ENCODE measurements at places on chromosomes 3 and 15.

DNA sequence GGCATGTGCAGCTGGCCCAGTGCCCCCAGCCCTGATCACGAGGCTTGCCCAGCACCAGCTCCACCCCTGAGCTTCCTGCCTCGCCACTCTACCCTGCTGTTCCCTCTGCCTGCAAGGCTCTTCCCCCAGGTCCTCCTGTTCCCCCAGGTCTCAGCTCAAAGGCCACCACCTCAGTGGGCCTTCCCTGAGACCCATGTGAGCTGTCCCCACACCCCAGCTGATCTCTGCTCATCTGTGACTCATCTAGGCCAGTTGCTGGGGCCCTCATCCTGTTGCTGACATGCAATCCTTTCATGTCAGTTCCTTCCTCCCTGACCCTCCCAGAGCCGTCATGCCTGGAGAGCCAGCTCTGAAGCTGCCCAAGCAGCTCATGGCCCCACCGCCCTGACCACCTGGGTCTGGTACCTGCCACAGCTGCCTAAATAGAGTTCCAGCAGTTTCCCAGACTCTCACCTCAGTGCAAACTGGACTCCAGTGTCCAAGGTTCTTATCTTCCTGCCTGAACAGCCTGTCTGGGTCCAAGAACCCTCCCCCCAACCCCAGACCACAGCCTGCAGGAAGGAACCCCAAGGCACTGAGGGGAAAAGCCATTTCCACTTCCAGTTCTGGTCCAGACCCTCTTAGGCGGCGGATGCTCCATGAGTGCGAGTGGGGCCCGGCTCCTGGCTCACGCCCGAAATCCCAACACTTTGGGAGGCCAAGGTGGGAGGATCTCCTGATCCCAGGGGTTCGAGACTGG is 116.6 kb upstream of the IQSEC1 start:
- peak; percentile 53 for DNase-seq

GRCh38 chr3:34851137-34851536 is 788.2 kb upstream of the ARPP21 start:
- no peak for DNase-seq

DNA sequence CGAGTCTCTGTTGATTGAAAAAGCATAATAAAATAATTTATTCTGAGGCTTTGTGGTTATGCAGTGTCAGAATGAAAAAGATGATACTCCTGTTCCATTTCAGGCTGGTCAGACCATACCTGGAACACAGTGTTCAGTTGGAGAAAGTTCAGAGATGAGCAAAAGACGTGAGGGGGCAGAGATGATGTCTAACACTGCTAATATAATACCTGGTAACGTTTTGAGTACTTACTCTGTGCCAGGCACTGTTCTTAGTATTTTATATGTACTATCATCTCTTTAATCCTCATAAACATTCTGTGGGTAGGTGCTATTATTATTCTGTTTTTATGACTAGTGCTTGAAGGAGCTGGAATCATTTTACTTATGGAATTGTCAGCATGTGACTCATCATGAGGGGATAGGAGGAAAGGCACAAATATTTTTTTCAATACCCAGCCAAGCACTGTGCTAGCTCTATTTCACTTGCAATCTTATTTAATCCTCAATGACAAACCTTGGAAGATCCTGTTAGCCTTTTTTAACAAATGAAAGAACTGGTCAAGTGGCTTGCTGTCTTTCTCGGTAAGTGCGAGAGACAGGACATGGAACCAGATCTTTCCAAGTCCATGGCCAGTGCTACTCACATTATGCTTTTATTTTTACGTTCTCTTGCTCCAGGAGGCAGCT is 31.8 kb downstream of the IQGAP1 start:
- peak; percentile 65 for DNase-seq

- no peak for DNase-seq
Observed at GRCh38 chr3:139505829-139506386, 29.6 kb upstream of the RBP2 start.

DNA sequence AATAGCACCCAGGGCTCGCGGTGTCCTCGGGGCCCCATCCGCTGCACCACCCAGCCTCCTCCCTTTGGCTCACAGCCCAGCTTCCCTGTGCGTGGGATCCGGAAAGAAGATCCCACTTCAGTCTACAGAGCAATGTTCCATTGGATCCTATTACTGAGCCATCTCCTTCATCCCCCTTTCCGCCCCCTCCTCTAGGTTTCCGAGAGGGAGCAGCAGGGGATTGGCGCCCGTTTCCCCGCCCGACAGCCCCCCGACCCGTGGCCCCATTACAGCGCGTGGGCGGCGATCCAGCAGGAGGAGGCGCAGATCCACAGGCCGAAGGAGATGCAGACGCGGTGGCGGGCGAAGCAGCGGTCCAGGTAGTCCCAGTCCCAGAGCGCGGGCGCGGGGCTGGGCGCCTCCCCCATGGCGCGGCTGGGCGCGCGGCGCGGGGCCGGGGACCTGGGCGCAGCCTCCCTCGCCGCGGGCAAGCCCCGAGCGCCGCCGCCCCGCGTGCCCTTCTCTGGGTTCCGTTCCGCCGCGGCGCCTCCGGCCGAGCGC is 340 bp downstream of the TMEM44 start:
- no peak for DNase-seq

DNA sequence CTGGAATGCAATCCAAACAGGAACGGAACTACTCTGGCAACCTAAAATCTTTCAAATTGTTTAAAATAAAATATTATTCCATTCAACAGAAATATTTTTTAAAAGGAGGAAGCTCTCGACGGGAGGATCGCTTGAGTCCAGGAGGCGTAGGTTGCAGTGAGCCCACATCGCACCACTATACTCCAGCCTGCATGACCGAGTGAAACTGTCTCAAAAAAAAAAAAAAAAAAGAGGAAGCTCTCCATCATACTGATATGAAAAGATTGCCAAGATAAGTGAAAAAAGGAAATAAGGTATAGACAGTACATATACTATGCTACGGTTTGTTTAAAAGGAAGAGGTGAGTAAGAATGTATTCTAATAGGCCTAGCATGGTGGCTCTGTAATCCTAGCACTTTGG is 3.6 kb downstream of the RAD18 start:
- no peak for DNase-seq

GRCh38 chr3:2910997-2911396 is 199.2 kb downstream of the IL5RA start:
- no peak for DNase-seq

- no peak for DNase-seq
Observed at GRCh38 chr15:74402337-74402841, 31.4 kb downstream of the SEMA7A start.

DNA sequence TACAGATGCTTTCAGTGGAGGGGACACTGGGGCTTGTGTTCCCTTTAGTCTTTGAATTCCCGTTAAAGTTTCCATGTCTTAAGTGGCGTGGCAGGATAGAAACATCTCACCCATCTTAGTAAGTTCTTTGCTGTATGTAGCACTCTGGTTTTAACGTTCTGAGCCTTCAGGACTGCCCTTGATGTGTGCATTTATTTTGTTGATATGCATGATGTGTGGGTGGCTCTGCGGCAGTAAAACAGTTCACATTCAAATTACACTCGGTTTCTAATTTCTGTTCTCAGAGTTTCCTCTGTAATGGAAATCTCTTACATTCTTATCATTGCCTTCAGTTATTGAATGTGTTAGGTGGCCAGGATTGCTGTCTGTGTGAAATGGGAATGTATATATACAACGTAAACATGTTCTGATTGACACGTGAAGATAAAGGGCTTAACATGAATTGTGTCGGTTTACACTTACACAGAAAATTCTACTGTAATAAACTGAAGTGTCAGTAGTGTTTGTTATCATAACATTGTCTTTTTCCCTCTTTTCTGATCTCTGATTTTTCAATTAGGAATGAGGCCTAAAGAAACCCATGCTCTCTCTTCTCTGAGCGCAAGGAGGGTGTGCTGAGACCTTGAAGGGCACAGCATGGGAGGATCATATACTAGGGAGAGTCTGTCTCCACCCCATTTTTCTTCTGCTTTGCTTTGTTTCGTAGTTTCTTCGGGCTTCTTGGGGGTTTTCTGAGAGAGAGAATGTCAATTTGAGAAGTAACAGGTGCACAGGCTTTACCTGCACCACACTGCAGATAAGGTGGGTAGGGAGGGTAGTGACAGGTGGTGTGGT is 51.5 kb downstream of the IGF1R start:
- DNase-seq, result no peak

- no peak for DNase-seq
Observed at GRCh38 chr3:160150525-160150924, 74.7 kb upstream of the C3orf80 start.

- no peak for DNase-seq
Observed at GRCh38 chr3:149604125-149604875, 53.5 kb downstream of the WWTR1 start.

DNA sequence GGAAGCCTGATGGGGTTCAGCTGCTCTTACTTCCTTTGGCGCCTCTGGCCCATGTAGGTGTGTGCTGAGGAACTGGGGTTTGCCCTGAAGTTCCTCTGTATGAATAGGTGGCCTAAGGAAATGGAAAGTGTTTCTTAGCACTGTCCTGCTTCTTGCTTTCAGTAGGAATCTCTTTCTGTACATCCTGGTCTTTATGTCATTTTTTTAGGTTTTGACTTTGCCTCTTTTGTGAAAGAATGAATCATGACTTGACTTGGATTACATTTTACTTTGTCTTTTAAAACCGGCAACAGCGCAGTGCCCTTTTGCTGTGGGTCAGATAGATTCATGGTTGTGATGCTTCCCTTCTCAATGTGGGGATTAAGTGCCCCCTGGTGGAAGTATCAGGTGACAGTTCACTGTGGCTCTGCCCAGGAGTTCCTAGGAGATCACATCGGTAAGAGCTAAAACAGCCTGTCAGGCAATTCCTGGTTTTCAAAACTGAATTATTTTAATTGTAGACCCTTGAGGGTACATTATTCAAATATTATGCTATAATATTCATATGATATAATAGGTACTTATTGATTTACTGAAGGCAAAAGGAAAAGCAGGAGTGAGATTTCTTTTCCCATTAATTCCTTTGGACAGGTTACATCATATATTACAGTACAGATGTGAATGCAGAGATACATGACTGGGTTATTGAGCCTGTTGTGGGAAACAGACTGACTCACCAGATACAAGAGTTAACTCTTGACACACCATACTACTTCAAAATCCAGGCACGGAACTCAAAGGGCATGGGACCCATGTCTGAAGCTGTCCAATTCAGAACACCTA is 95.4 kb downstream of the HCN4 start:
- DNase-seq, result no peak

GRCh38 chr15:100947760-100948429 is 28.7 kb downstream of the LRRK1 start:
- DNase-seq, result no peak

- DNase-seq, result no peak
Observed at GRCh38 chr3:48432411-48433371, 2.8 kb upstream of the PLXNB1 start.

GRCh38 chr15:72065801-72066200 is 52.1 kb downstream of the MYO9A start:
- DNase-seq, result no peak

GRCh38 chr3:16289144-16289889 is 24.3 kb downstream of the OXNAD1 start:
- no peak for DNase-seq

DNA sequence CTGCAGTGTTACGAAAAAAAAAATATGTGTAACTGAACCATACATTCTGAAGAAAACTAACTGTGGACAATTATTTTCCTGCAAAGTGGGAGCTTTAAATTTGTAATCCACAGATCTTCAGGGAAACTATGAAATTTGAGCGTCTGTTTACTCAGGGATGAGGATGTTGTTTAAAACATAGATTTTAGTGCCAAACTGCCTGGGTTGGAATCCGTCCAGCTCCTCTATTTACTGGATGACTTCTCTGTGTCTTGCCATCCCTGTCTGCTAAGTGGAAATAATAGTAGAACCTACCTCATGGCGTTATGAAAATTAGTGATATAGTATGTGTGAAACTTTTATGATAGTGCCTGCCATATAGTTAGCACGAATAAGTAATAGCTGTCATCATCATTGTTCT is 666.5 kb downstream of the SQOR start:
- DNase-seq, result no peak

DNA sequence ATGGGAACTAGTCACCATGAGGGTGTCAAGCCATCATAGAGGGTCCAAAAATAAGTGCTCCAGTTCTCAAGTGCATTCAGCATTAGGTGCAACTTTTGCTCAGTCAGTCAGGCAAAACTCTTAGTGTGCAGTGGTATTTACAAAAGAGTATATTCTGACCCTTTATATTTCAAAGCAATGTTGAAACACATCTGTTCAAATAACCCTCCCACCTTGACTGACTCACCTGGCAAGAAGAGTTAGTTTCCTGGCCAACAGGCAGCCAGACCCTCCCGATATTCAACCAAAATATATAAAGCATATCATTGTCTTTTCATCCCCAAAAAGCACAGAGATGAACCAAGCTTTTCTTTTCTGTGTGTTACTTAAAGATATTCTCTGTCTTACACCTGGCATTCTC is 7.6 kb upstream of the COL8A1 start:
- no peak for DNase-seq

GRCh38 chr15:50260969-50261496 is 4.5 kb downstream of the HDC start:
- DNase-seq, result no peak

- peak; percentile 4 for DNase-seq
Observed at GRCh38 chr15:23642413-23643044, 5.1 kb downstream of the MAGEL2 start.

GRCh38 chr3:64977308-64978100 is 289.7 kb upstream of the ADAMTS9 start:
- no peak for DNase-seq

DNA sequence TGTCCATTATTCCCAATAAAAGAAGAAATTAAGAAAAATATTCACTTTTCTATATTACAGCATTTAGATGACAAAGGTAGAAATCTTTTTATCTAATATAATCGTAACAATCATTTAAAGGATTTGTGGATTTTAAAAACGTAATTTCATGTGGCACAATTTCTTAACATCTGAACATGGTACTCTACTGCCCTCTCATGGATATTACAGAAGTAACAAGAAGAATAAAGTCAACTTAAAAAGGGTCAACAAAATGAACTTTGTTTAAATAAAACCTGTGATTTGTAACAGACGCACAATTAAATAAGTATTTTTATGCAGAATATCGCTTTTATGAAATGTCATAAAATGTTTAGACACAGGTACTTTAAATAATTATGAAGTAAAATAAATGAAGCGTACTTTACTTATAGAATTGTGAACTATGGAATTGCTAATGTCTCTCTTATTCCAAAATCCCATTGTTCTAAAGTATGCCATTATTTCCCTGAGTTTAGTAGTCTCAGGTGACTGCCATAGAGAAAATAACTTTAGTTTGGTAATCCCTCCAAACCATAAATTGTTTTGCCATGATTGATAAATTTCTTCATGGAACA is 366.8 kb upstream of the ZNF385D start:
- DNase-seq, result no peak

All from GM04503 (cell line).